T-helper 2 cell (primary cell): ENCODE measurements at places on chromosomes 1 and 21.

DNA sequence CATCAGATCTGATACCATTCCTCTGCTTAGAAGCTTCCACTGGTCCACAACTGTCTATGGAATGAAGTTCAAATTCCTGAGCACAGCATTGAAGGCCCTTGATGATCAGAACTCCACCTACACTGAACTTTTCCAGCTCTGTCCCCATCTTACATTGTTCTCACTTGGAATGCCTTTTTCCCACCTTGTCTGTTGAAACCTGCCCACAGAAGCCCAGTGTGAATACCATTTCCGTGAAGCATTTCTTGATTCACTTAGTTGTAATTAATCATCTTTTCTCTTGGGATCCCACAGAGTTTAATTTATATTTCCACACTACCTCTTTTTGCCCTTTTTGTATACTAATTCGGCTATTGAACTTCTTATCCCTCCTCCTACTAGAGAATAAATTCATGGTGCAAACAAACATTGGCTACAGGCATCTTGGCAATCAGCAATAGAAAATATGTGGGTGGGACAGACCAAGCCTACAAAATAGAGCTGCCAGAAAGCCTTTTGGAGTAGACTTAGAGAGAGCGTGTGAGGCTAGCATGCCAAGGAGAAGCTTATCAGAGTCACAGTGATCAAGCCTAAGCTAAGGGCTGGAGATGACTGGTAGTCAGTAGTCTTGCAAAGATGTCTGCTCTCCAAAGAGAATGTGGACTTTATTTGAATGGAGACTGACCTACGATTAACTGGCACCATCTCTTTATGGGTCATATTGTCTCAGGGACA, 26.1 kb downstream of the NHLH2 start:
- DNase-seq: no peak

DNA sequence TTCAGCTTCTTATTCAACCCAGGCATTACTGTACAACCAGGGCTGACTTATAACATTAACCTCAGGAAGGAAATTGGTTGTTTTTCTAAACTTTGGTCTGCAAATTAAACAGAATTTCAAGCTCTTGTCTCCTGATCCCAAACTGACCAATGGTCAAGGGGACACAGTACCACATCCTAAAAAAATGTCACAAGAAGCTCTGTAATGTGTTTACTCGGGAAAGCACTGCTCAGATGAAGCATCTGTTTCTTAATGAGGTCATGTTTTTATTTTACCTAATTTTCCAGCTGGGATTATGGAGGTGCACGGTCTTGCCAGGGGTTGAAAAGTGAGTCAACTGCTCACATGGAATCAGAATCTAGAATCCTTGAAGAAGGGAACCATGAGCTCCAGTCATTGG, 18.7 kb downstream of the ADAMTS5 start:
- DNase-seq: no peak

- DNase-seq: no peak
These were observed 8.1 kb downstream of the PRXL2B start for GRCh38 chr1:2594641-2595131.

DNA sequence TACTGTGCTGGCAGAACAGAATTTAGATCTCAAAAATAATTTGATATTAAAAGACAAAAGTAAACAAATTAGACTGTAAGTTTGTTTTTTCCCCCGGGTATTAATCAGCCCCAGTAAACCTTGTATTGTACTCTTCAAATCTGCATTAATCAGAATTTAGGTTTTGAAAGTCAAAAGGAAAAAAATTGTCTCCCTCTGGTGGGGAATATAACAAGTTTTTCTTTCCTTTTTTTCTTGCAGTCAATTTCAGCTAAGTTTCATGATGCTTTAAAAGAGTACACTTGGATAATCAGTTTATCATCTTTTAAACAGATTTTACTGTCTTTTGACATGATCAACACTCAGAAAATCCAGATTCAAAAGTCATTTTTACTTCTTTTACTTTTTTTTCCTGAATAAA, 134.5 kb upstream of the PKN2 start:
- DNase-seq: no peak

DNA sequence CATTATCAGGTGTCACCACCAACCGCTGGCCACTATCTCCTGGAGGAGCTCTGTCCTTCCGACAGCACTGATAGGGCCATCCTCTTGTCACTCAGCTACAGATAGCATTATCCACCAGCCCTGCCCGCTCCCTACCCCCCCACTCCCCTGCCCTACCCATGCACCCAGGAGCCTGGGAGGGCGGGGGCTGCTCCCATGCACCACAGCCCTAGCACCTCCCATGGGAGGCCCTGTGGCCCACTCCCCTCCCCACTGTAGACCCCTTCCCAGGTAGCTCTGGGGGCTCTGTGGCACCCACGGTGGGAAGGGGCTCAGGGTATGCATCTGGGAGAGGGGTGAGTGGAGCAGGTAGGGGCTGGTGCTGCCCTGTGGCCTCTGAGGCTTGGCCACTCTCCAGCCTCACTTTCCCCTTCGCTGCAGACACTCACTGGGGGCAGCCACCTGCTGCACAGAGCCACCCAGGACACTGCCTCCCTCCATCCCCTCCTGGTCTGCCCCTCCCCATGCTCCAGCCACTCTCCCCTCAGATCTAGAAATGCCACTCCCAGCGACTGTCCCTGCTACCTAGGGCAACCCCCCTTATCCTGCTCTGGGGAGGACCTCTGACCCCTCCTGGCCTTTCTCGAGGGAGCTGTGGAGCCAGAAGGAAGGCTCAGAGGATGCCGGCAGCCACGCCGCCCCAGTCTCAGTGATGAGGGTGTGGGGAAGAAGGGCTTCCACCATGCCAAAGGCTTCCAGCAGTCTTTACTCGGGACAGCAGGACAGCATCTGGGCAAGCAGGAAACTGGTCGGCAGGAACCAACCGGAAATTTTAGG, 58.5 kb downstream of the WNT9A start:
- no peak for DNase-seq

- DNase-seq: no peak
These were observed 997 bp downstream of the RSPH1 start for GRCh38 chr21:42495027-42495426.
